ENCODE measurements at places on chromosomes 12 and 14. TPM values are rescaled to one million over a fixed set of nuclear protein-coding genes. Genes with fewer than 3 reads are reported as not detected.

The SERPINA12 gene
- total RNA-seq, result not detected

The RASSF3 gene
- 12.0 TPM for total RNA-seq

The EGLN3 gene
- 0.22 TPM for total RNA-seq

The SLC4A8 gene
- 2.6 TPM for total RNA-seq

The ASCL1 gene
- total RNA-seq, result not detected

The CCDC175 gene
- total RNA-seq, result not detected

The MDM1 gene
- total RNA-seq, result 7.3 TPM

The CACNA2D4 gene
- total RNA-seq, result not detected

The JAG2 gene
- total RNA-seq, result 0.13 TPM

The TROAP gene
- 6.2 TPM for total RNA-seq

The TPPP2 gene
- total RNA-seq, result not detected

The MYF5 gene
- total RNA-seq, result not detected

The FOXA1 gene
- total RNA-seq, result not detected

The SLC38A4 gene
- 2.3 TPM for total RNA-seq

Measured in GM23248 (cell line).